ENCODE measurements at places on chromosomes 12 and 14.

GRCh38 chr12:122161682-122162081 is 12.3 kb downstream of the IL31 start:
- DNase-seq, result no peak

DNA sequence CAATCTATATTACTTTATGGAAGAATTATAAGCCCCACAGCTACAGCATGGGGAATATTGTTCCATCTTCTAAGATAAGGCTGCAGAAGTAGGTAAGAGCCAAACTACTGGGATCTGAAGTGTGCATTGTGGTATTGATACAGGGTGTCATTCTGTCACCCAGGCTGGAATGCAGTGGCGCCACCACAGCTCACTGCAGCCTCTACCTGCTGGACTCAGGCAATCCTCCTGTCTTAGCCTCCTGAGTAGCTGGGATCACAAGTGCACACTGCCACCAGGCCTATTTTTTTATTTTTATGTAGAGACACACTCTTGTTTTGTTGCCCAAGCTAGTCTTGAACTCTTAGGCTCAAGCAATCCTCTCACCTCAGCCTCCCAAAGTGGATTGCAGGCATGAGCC is 21.3 kb upstream of the DIP2B start:
- DNase-seq, result no peak

DNA sequence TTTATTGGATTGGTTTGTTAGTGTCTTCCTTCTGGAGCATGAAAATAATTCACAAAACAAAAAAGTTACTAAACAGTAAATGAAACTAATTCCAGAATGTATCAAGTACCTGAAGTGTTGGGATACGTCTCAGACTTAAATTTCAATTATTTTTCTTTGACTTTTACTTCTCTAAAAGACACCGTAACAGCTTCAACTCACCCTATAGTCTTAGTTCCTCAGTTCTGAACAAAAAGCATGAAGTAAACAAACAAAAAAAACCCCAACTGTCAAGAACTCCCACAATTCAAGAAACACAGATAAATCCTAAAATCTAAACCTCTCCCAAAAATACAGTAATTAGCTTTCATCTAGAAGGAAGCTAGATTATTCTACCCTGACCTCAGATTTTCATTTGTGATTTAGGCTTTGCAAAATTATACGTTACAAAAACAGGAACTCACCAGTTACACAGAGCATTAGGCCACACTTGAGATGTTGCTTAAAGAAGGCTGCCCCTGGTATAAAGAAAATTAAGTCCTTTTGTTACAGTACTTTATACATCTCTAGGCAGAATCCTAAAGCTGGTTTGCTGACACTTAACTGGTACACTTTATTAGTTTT is 10.2 kb downstream of the HEATR5A start:
- DNase-seq, result no peak

DNA sequence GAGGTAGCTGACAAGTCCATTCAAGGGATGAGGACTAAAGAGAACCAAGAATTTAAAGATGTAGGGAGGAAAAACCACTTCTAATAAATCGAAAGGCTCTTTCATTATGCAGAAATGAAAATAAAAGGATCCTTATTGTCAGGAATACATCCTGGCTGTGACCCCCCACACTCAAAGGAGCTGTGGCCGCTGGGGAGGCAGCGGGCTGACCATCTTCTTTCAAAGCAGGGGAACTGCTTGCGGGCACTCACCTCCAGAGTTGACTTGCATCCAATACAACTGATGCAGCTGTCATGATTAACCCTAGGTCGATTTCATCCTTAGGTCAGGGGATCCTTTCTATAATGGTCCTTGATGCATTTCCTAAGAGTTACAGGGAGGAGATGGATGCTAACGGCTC is 35.3 kb downstream of the TRAFD1 start:
- DNase-seq, result no peak

- no peak for DNase-seq
Measured at GRCh38 chr12:52836491-52837412, 2.6 kb upstream of the KRT79 start.

GRCh38 chr12:66739940-66740651 is 61.2 kb upstream of the GRIP1 start:
- no peak for DNase-seq

DNA sequence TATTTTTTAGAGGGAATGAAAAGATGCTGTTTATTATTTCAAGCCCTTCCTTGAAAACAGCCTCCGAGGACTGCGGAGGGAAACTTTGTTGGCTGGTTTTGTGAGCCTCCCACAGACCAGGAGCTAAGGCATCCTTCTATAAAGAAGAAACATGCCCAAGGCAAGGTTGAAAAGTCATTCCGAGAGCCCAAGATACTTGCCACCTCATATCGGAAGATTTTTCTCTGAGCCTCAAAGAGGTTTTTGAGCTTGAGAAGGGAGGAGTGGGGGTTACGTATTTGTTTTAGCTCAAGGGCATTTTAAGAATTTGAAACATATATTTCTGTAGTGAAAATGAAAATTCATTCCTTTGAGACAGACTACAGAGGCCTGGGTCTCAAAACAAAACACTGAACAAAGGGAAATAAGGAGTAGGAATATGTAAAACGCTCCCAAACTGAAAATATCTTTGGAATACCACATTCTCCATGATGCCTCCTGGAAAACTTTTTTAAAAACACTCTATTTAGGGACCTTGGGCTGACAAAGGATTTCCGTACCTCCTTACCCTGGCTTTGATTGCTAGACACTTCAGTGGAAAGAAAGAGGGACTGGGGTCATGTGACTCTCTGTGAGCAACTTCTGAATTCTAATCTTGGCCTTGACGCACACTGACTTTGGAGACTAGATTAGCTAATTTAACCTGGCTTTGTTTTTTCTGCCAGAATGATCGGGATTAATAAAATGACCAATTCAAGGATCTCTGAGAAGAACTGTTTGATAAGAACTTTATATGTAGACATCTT is 180.9 kb downstream of the SRGAP1 start:
- DNase-seq, result no peak

GRCh38 chr12:108060903-108061302 is 68.2 kb upstream of the WSCD2 start:
- DNase-seq, result no peak

- no peak for DNase-seq
Measured at GRCh38 chr12:93980711-93981110, 167.7 kb upstream of the PLXNC1 start.

- DNase-seq, result no peak
Measured at GRCh38 chr14:104081951-104082464, 3.5 kb upstream of the ASPG start.

- DNase-seq, result no peak
Measured at GRCh38 chr12:102957339-102958050, at the start of gene ASCL1. TSS of gene ASCL1 (plus strand) at chr12:102957674. CDS start at chr12:102958245, 571 bp downstream.

DNA sequence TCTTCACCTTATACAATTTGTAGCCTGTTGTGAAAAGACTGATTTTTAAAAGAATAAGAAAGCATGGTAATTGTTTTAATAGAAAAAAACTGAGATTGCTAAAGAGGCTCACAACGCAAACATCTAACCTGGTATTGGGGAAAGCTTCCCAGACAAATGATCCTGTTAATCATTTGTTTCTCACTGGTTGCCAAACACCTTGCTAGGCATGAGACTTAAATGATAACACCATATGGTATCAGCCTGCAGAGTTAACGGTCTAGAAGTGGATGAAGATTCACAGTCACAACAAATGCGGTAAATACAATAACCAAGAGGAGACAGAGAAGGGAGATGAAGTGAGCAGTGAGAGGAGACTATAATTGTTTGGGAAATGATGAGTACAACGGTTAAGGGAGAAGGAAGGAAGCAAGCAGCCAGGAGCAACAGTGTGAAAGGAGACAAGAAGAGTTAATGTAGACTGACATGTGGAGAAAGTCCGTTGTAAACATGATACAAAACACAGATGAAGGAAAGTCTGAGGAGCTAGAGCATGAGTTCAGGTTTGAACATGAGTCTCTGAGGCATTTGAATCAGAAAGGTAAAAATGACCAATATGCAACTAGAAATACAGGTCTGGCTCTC is 19.8 kb downstream of the GXYLT1 start:
- no peak for DNase-seq

- DNase-seq, result no peak
Measured at GRCh38 chr12:109393437-109394345, 46.0 kb downstream of the MYO1H start.

GRCh38 chr12:11836282-11837151 is 187.0 kb downstream of the ETV6 start:
- peak; percentile 32 for DNase-seq

DNA sequence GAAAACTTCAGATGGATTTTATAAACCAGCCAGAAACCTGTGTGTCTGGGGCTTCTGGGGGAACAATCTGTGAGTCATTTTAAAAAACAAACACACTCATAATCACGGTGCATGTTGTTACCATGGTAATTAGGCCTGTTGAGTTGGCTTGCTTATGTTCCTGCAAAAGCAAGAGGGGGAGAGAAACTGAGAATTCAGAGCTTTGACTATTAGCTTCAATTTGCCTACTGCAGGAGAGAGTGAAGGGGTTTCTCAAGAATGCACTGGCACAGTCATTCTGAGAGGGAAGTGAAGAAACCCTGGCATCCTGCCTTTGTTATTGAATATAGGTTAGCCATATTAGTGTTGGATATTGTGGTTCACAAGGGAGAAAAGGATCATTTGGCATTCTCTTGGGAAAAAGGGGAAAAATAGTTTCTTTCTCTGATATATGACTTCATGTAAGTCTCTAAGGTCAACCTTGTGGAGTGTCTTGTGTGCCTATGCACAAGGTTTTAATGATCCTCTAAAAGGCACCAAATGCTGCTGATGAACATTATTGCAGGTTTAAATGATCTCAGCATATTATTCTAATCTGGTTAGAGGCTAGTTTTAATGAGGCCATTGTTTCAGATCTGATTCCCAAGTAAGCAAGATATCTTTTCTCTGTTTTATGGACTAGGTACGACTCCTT is 12.9 kb downstream of the GNG2 start:
- no peak for DNase-seq

DNA sequence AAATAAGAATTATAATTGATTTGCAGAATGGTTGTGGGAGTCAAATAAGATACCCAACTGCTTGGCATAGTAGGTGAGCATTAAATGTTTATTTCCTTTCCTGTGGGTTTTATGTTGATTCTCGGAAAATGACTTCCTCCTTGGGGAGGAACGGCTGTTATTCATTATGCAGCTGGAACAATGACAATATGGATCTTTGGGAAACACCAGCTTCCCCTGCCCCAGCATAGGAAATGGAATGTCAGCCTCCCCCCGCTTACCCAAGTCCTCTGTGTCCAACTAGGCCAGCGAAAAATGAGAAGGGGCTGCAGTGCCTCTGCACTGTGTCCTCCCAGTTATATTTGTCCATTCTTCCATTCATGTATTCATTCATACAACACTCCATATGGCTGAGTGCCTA is 11.7 kb upstream of the CCDC177 start:
- no peak for DNase-seq

DNA sequence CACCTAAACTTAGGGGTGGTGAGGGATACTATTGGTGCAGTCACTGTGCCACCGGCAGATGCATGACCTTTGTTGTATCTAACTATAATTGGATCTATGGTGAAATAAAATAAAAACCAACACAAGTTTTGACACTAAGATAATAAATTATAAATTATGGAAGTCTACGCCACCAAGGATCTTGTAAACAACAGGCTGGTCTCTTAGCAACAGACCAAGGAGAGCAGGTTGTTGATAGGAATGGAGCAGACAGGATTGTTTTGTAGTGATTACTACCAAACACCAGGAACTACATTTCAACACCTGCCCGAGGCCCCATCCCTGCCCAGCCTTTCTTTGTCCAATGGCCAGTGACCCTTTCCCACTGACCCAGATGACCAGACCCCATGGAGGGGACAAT is 1178.0 kb downstream of the VRK1 start:
- DNase-seq, result no peak

DNA sequence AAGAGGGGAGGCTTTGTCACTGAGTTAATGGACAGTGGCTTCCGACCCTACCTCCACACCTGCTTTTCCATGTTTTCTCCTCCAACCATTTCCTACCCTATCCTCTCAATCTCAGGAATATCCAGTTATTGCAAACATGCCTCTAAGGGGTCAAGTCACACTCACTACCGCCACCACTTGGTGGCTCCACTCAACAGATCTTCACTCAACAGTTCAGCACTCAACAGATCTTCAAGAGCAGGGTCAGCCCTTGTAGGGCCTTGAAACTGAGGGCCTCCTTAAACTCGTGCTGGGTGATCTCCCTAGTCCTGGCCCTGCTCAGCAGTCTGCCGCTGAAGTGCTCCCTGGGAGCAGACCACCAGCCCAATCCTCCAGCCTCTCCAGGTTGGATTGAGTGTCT is 14.2 kb downstream of the ZNF641 start:
- no peak for DNase-seq

- DNase-seq, result no peak
Measured at GRCh38 chr14:49405291-49405690, 180.9 kb downstream of the RPS29 start.

DNA sequence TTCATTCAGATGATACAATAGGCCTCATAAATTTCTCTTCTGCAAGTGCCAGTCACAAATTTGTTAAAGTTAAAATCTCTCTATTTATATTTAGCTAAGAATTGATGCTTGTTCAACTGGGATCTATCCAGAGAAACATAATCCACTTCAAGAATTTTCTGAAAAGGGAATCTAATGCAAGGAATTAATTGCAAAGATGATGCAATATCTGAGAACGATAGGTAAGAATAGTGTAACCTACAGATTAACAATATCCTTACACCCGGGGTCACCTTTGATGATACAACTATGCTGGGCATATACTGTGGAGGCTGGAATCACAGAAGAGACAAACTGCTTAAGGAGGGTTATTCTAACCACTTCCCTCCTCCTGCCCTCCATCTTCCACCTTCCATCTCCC is 295.1 kb downstream of the FOXG1 start:
- DNase-seq, result no peak

DNA sequence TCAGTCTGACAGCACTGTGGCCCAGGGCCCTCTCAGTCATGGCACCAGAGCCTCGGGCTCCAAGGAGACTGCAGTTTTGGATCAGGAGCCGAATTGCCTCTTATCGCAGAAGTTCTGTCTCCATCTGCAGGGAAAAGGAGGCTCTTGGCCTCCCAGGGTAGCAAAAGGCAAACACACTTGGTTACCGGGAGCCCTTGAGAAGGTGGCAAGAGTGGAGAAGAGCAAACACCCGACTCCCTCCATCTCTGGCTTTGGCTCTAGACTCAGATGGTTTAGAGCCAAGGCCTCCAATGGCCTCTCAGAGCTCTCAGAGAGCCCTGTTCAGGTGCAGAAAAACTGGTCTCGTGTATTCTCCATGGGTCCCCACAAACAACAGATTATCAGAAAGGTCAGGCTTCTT is 44.6 kb downstream of the NINJ2 start:
- no peak for DNase-seq

GRCh38 chr14:61524211-61524806 is 171.0 kb upstream of the HIF1A start:
- no peak for DNase-seq

GRCh38 chr12:91098941-91099340 is 12.4 kb downstream of the LUM start:
- DNase-seq, result no peak

DNA sequence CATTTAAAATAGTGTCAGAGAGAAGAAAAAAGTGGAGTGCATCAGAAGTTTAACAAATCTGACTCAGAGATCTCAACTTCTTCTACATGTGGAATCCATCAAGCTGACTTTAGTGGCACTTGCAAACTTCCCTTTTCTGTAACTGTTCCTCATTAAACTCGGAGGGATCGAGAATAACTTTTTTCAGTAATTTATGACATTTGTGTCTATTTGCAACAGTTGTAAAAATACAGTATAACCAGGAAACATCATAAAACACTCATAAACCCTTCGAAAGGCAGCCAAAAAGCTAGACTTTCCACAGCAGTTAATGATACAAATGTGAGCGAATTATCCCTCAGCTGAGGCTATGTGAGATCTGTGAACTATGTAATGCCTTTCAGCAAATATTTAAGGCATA is 1936.8 kb upstream of the SEL1L start:
- DNase-seq, result no peak
